AG08396 (cell line): ENCODE measurements at places on chromosomes 16 and 17.
A peak's percentile ranks its signal among the peaks of the same experiment; 100 is the strongest.

DNA sequence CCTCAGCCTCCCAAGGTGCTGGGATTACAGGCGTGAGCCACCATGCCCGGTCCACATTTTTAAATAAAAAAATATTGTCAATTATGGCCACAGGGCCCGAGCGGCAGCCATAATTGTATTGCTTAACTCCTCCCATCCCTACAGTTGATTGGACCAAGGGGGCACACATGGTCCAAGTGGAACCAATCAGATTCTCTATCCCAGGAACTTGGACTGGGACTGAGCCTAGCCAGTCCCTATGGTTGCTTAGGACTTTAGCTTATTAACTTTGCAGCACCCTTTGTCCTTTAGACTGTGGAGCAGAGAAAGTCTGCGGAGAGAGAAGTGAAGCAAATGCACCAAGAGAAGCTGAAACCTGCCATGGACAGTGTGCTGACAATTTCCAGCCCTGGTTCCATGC lies 5.5 kb upstream of the RDM1 start:
- no peak for DNase-seq

DNA sequence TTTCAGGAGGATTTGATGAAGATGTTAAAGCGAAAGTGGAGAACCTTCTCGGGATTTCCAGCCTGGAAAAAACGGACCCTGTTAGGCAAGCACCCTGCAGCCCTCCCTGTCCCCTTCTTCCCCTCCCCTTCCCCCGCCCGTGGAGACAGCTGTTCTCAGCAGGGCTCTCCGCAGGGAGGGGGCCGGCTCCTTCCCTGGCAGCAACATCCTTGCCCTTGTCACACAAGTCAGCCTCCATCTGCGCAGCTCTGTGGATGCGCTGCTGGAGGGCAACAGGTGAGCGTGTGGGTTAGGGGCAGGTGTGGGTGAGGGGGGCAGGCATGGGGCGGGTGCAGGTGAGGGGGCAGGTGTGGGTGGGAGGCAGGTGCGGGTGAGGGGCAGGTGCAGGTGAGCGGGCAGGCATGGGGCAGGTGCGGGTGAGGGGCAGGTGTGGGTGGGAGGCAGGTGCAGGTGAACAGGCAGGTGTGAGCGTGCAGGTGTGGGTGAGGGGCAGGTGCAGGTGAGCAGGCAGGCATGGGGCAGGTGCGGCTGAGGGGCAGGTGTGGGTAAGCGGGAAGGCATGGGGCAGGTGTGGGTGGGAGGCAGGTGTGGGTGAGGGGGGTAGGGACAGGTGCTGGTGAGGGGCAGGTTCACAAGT lies 9.4 kb downstream of the CYBC1 start:
- DNase-seq, result peak; percentile 43

- no peak for DNase-seq
Observed at GRCh38 chr17:20896153-20896649, 146.6 kb downstream of the USP22 start.

GRCh38 chr17:35630530-35631148 lies 43.5 kb downstream of the AP2B1 start:
- DNase-seq, result peak; percentile 48

DNA sequence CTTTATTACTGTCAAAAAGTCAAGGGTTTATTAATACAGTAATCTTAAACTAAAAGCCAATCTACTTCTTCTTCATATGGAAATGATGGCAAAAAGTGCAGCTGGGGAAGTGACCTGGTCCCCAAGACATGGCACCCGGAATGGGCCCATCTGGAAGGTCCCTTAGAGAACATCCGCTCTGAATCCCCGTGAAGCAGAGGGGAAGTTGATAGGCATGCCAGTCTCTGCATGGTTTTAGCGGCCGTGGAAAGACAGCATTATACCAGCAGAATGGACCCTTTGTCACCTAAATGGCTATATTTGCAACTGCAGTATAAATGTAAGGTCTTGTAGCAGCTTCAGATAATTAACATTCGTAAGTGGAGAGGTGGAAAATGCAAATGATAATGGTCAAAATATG lies 32.4 kb downstream of the COTL1 start:
- no peak for DNase-seq
